ENCODE measurements at places on chromosomes 3 and 15.
A peak's percentile ranks its signal among the peaks of the same experiment; 100 is the strongest.

DNA sequence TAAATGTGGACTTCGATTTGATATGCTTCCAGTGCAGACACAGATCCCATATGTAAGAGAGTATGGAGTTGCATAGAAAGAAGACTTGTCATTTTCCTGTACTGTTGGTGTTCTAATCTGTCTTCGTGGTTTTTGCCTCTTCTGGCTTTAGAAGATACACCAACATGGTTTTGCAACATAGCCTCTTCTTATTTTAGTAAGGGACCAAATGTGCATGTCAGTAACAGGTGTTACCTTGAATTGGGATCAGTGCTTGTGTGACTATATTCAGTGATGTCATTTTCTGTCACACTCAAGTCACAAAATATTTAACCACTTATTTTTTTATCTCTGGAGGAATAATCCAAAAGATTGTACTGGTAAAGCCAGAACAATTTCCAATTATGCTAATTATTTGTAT is 140.4 kb downstream of the SNRPN start:
- no peak for DNase-seq

DNA sequence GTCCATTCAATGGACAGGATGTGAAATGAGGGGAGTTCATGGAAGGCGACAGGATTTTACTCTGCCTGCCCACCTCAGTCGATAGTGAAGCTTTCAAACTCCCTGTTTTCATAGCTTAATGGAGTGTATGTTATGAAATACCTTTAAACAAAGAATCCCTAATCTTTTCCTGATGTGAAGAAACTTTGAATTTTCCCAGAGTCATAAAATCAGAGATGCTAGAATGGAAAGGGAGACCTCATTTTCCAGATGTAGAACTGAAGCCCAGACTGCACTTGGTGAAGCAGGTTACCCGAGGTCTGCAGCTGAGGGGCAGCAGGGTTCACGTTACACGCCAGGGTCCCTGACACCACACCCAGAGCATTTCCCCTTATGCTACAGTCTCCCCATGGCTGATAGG is 34.7 kb upstream of the LACTB start:
- no peak for DNase-seq

DNA sequence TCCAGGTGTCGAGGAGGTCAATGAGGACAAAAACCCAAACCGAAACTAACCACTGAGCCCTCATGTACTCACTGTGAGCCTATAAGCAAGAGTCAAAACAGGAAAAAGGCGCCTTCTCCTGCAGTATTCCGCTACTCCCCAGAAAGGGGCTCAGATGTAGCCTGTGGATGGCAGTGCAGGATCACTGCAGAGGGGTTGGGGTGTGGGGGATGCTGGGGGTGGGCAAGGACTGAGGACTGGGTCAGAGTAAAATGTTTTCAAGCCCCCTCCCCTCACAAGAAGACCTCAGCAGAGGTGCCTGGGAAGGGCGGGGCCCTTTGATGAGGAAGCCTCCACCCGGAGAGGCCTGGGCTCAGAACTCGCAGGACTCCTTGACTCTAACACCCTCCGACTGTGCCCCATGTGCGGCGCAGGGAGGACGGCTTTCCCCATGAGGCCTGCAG is 170.1 kb downstream of the OSBPL10 start:
- DNase-seq, result peak; percentile 7

DNA sequence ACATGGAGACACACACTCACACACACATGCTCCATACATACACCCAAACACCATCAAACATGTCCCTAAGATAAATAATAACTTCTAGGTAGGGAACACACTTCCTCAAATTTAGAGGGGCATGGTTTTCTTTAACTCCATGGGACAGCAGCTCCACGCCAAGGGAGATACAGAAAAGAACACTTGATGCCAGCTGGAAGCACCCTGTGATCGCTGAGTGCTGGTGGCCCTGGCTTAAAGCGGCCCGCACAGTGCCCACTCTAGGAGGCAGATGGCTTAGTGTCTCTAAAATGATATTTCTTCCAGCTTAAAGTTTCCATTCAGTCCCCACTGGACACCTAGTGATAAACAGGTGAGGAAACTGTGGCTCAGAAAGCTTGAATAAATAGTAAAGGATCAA is 232.9 kb downstream of the UACA start:
- DNase-seq, result no peak

GRCh38 chr3:93843981-93844380 is 129.7 kb downstream of the PROS1 start:
- no peak for DNase-seq

Measured in H1 (cell line).